ENCODE measurements at places on chromosomes 4 and X.

DNA sequence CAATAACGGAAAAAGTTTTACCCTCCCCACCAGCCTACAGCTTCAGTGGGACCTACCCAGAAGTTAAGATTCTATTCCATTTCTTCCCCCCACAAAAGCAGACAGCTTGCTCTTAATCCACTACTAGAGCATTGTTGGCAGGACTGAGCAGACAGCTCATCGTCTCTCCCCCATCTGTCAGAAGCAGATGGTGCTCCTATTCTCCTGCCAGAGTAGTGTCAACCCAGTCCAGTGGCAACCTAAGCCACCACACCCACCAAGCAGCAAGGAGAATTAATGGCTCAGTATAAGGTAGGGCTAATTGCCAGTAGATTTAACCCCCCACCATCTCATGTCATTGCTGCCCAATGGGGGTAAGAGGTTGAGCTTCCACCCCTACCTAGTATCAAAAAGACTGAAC is 62.0 kb downstream of the AWAT2 start:
- no peak for DNase-seq

- no peak for DNase-seq
Observed at GRCh38 chrX:130139474-130140201, 26.0 kb downstream of the AIFM1 start.

DNA sequence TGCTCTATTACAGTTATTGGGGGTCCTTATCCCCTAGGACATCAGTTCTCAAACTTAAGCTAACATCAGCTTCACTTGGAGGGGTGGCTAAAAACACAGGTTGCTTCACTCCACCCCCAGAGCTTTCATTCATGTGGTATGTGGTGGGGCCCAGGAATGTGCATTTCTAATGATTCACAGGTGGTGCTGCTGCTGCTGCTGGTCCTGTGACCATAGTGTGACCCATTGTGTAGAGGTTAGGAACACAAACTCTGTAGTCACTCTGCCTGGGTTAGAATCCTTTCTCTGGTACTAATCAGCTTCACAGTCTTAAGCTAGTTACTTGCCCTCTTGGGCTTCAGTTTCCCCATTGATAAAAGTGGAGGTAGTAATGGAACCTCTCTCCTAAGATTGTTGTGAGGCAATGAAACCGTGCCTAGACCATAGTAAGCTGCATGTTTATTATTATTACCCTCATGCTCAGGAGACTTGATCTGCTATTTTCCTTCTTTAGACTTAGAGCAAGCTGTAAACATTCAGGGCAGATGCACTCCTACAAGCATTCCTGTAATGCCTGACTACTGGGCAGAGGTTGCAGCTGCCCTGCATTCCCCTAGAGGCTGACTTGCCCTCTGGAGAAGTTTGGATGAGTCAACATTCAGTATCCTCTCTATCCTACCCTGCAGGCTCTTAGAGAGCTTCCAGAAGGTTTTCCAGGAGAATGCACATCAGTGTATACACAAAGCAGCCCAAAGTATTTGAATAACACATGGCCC is 94.1 kb upstream of the ACSL4 start:
- DNase-seq = no peak

DNA sequence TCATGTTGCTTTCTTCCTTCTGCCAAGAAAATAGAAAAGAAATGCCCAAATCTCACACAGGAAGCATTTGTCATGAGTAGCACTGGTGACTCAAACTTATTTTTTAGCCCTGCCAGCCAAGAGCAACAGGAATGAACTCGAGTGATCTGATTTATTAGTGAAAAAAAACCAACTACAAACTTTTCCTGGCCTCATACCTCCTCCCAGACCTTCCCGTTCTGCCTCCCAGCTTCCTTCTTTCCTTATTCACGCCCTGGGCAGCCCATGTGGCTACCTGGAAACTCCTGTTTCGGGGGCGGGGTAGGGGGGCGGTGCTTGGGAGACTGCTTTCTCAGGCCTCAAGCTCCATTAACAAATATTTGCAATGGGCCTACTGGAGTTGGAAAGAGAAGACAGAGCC is 178.5 kb downstream of the NHS start:
- DNase-seq = no peak

DNA sequence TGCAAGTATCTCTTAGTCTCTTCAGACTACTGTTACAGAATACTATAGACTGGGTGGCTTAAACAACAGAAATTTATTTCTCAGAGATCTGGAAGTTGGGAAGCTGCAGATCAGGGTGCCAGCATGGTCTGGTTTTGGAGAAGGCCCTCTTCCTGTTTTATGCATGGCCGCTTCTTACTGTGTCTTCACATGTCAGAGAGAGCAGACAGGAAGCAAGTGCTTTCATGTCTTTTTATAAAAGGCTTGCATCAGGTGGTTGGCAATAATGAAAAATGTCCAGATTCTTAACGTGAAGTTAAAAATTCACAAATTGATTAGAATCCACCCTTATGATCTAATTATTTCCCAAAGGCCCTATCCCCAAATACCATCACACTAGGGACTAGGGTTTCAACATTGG is 284.9 kb downstream of the RPA4 start:
- no peak for DNase-seq

GRCh38 chr4:82865592-82865991 is 25.4 kb downstream of the SEC31A start:
- no peak for DNase-seq

- DNase-seq = no peak
Observed at GRCh38 chr4:189117426-189117825, 823.2 kb upstream of the FRG1 start.

DNA sequence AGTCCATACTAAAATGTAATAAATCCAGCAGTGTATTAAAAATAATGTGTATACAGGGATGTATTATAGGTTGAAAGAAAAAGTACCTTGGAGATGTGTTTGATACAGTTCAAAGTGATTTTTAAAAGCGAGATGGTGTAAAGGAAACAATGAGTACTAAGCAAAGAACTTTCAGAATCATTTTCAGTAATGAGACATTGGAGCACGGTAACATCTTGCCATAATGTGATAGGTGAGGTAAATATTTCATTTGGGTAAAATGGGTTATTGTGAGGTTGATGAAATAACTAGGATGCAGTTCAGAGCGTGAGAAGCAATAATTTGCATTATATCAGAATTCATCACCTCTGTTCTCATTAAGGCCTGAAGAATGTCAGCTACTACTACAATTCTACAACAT is 25.9 kb downstream of the EIF2S3 start:
- no peak for DNase-seq

- DNase-seq = no peak
Observed at GRCh38 chr4:165556383-165556782, 177.6 kb downstream of the CPE start.

DNA sequence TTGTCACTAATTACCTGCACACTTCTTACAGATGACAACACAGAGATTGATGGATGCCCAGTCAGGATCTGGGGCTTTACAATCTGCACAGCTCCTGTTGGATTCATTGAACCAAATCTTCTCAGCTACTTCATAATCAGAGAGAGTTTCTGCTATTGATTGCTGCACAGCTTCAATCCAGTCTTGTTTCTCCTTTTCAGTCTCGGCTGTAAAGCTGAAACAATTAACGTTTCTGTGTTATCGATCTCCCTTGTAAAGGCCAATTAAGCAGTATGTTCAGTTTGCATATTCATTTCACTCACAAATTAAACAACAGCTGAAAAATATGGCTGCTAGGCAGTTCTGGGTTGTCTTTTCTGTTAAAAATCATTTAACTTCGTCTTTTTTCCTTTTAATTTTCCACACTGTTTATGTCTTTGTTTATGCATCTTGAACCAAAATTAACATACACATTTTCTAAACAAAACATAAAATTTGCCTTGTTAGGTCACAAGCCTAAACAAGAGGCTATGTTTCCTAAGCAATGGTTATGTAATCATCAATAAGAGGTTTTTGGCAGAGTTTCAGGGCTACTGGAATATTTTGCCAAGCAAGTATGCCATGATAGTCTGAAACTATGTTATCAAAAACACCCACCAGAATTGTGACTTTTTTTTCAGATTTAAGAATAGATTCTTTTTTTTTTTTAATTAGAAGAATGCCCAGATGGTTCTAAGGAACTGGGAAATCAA is 79.2 kb downstream of the ARAP2 start:
- DNase-seq = no peak

GRCh38 chr4:166165829-166166420 is 292.9 kb downstream of the TLL1 start:
- DNase-seq = no peak

- no peak for DNase-seq
Observed at GRCh38 chr4:175412746-175413145, 399.3 kb downstream of the GPM6A start.

GRCh38 chr4:57051095-57051494 is 59.1 kb downstream of the IGFBP7 start:
- DNase-seq = no peak

DNA sequence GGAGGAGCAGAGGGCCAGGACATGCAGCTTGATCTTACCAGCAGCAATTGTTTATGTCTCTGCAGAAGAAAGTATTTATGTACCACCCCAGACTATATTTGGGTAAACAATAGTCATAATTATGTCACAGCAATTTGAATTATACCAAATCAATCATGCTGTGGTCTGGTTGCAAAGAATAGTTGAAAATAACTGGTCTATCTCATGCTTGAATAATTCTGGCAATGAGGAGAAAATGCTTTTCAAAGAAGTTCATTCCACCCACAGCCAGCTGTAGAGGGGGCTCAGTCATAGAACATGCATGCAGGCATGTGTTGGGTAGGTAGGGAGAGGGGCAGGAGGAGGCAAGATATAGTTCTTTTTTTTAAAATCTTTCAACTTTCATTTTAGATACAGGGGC is 399.2 kb downstream of the IL15 start:
- no peak for DNase-seq

GRCh38 chrX:130084631-130085237 is 25.6 kb downstream of the ELF4 start:
- no peak for DNase-seq

GRCh38 chr4:166092797-166093290 is 219.8 kb downstream of the TLL1 start:
- no peak for DNase-seq

- no peak for DNase-seq
Observed at GRCh38 chrX:77622233-77622632, 163.8 kb downstream of the ATRX start.

DNA sequence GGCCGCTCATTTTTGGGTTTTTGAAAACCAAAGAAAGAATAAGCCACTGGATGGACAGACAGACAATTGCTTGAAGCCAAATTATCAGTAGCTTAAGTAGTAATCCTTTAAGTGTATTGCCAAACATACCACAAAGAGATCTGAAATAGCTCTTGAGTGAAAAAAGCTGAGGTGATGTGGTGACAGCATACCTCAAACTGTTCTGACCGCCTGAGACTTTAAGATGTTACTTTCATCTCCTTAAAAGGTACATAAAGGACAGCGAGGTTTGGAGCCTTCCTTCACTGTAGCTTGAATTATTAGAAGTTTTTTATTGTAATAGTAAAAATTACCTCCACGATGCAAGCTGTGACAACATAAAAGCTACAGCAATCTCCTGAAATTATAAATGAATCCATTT is 271.5 kb upstream of the FAM241A start:
- DNase-seq = no peak

DNA sequence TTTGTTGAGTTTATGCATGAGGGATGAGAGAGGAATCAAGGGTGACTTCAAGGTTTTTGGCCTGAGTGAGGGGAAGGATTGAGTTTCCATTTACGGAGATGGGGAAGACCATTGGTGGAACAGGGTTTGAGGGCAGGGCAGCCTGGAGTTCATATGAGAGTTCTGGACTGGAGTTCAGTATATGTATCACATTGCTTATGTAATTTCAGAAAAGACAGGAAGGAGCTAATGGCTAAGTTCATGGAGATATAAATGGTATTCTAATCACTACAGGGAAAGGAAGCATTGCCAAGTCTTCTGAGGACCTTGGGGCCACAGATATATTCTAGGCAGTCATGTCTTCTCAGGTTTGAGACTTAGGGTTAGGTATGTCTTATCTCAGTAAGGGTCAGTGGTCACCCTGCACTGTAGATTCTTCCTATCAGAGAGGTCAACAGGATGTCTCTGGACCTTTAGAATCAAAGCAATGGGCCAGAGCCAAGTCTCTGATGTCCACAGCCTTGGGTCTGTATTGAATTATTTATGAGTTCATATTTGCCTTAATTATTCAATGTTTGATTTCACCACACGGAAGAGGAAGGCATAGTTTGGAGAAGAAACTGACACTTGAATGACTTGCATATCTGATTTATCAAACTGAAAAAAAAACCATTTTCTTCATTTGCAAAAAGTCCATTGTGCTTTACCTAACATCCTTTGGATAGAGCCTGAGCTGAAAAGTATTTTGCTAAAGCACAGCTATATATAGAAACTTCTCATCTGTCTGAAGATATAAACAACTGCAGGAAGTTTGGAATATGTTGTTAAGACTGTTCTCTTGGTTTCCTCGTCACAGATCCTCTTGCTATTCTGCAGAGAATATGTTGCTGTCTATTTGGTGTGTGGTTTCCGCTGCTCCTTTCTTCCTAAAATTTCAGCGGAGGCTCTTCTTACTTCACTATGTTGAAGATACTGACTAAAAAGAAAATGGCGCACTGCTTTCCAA is 139.5 kb downstream of the PDGFRA start:
- DNase-seq = no peak

GRCh38 chr4:98385831-98386230 is 124.6 kb downstream of the RAP1GDS1 start:
- DNase-seq = no peak

DNA sequence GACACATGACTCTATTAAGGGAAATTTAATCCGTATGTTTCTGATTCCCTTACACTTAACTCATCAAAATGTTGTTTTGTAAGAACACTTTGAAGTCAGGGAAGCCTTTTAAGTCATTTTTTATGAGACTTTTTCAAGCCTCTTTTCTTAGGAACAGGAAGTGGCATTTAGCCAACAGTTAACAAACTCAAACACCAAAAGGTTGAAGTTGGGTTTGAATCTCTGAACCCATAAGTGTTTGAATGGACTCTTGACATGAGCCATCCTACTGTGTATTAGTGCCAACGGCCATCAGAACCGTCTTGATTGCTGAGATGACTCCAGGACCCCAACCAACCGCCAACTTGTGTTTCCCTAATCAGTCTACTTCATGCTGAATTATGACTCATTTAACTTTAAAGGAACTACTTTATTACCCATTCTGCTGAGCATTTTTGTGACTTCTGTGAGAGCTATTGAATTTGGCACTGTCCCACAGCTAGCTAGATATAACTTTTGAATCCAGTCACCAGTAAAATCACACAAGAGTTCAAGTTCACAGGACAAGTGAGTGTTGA is 209.1 kb upstream of the FAT1 start:
- no peak for DNase-seq

- DNase-seq = no peak
Observed at GRCh38 chr4:601612-602558, 23.5 kb upstream of the PDE6B start.

DNA sequence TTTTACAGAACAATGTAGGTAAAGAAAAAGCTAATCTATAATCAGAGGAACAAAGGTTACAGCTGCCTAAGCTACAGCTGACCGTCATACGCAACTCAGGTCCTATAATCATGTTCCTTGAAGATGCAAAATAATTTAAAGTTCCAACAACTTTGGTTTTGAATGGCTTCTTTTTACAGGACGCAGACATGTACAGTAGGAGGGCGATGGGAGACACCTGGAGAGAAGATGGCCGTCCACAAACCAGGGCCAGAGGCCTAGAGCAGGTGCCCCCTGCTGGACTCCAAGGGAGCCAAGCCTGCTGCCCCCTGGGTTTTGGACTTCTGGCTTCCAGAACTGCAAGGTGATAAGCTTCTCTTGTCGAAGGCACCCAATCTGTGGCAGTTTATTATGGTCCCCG is 10.6 kb downstream of the HGFAC start:
- no peak for DNase-seq
